ENCODE measurements at places on chromosomes 11 and 22.

DNA sequence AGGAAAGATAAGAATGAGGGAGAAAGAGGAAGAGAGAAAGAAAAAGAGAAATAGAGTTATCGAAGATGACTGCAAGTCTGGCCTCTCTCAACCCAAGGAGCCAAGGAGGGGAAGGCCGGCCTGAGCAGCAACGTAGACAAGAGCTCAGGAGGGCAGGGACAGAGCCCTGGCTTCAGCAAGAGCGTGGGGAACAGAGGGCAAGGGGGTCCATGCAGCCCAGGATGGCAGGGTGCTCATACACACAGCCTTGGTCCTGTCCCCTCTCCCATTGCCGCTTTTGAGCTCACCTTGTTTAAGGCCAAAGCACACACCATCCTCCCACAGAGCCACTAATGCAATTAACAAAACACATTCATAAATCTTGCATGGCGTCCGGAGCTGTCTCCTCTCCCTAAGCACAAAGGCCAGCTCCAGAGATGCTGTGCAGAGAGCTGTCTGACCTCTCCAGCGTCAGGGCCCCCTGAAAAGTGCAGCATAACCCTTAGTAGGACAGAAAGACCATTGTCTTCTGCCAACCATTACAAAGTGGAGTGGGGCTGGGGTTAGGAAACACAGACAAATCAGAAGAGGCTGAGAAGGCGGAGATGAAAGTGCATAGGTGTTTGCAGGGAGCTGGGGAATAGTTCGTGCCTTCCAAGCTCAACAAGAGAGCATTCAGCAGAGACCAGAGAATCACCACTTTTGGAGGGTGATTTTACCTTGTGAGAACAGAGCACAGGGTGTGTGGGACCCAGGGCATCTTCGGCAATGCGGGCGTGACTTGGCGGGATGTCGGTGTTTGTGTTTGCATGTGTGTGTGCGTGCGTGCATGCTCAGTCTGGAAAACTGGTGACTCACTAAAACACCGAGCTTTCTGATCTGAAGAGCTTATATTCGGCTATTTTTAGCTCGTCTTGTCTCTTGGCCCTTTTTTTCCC lies 28.2 kb upstream of the JAM3 start:
- no peak for DNase-seq

DNA sequence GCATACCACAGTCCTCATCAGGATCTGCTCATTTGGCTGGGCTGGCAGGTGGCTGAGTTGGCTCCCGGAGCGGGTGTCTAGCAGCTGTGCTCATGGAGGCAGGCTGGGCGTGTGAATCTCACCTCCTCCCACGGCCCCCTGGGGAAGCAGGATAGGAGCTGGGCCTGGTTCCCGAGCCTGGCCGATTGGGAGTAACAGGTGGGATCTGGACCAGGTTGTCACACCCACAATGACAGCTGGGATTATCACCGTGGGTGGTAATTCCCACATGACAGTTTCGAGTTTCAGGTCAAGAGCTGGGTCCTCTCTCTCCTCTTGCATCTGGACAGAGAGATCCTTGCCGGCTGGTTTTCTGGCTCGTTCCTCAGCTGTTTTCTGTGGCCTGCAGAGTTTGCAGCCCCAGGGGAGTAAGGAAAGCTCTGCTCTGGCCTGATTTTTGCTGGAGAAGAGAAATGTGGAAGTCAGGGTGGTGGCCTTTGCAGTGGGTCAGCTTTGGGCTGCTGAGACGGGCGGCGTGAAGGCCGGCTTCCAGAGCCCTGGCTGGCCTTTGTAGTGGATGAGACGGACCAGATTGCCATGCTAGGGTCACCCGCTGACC lies 57.0 kb downstream of the BCR start:
- DNase-seq: no peak

DNA sequence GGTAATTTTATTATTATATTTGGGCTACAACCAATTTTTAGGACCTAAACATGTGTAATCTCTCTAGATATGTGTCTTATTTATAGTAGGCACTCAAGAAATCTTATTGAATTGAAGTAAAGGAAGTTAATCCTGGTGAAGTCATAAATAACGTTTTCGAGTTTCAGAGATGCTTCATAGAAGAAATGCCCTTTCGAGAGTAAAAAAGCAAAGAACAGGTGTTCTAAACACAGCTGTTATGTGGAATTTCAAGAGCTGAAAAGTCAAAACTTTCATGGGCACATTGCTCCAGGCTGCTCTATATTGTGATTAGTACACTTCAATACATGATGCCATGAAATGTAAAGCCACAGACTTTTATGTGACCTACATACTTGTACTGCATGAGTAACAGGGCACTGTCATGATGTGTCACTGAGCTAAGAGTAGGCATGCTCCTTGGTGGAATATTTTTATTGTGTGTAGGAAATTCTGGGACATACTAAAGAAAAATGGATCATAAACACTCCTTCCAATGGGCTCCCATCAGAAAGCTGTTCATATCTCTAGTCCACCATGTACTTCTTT lies 7.2 kb upstream of the ELMOD1 start:
- no peak for DNase-seq

DNA sequence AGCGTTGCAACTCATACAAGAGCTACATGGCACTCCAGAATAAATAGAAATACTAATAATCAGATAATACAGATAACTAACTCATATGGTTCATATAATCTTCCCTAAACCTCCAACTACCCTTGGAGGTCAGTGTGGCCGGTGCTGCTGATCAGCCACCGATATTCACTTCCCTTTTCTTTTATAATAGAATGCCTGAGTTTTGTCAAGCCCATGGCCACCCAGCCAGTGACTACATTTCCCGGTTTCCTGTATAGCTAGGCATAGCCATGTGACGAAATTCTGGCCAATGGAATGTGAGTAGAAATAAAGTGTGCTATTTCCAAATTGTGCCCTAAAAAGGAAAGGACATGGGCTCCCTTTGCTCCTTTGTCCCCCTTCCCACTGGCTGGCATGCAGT lies 5.9 kb upstream of the CAT start:
- no peak for DNase-seq

- no peak for DNase-seq
Measured at GRCh38 chr11:14422052-14422813, 63.2 kb upstream of the RRAS2 start.

DNA sequence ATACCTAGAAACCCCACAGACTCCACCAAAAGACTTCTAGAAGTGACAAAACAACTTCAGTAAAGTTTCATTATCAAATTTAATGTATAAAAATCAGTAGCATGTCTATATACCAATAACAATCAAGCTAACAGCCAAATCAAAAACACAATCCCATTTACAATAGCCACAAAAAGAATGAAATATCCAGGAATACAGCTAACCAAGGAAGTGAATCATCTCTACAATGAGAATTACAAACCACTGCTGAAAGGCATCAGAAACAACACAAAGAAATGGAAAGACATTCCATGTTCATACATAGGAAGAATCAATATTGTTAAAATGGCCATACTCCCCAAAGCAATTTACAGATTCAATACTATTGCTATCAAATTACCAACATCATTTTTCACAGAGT lies 46.0 kb downstream of the PRCP start:
- DNase-seq: no peak

DNA sequence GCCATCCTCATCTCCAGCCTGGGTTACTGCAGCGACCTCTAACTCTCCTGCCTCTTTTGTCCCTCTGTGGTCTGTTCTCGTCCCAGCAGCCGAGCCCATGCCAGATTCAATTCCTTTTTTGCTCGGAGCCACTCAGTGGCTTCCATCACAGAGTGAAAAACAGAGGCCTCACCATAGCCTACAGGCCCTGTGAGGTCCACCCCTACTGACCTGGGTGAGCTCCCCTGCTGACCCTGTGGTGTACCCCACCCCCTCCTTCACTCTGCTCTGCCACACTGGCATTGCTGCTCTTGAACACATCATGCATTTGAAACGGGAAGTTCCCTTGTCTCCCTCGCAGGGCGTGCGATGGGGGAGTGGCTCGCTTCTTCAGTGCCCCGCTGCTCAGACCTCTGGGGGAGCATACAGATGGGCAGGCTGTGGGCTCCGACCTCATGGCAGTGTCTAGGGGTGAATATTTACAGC lies 2.1 kb downstream of the AIP start:
- peak; percentile 69 for DNase-seq

DNA sequence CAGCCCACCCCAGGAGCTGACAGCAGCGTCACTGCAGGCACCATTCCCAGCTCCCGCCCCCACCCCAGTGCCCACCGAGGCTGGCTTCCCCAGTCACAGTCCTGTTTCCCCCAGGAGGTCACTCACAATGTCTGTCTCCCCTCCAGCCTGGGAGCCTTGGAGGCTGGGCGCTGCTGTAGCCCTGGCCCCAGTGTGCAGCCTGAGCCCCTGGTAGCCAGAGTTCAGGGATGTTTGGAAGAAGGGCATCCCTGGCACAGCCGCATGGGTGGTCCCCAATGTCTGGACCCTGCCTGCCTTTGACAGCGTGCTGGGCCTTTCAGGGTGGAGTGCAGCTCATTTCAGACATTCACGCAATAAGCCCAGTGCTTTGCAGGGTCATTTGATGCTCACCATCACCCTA lies 4.3 kb downstream of the CAPN5 start:
- no peak for DNase-seq

- no peak for DNase-seq
Measured at GRCh38 chr11:66561178-66561974, 7.0 kb downstream of the CTSF start.

DNA sequence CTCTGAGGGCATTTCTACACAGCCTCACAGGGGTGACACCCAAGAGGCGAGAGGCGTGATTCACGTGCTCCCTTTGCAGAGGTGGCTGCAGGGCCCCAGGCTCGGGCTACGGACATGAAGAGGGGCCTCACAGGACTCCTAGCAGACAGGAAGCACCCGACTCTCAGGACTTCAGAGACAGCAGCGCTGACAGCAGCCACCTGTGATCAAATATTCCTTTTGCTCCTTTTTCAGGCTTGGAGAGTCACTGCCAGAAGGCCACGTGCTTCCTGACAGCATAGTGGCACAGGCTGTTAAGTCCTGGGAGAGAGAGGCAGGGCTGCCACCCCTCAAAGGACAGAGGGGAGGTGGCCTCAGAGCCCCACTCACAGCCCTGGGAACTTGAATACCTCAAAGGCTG lies 348.9 kb downstream of the CADM1 start:
- no peak for DNase-seq

DNA sequence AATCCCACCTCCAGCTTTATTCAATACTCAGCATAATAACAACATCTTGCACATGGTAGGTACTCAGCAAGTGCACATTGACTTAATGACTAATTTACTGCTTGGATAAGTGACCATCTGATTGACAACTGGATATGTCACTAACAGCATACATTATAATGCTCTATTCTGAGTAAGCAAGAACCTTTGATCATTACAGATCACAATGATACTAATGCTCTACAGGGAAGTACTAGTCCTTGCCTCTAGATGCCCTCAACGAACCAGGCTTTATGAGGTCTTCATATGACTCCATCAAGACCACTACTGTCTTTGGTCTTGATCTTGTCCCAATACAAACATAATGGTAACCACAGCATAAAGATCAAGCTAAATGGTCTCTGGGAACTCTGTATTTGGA lies 167.6 kb upstream of the MTMR2 start:
- DNase-seq: peak; percentile 54

GRCh38 chr11:87114093-87114492 lies 76.4 kb downstream of the TMEM135 start:
- no peak for DNase-seq

DNA sequence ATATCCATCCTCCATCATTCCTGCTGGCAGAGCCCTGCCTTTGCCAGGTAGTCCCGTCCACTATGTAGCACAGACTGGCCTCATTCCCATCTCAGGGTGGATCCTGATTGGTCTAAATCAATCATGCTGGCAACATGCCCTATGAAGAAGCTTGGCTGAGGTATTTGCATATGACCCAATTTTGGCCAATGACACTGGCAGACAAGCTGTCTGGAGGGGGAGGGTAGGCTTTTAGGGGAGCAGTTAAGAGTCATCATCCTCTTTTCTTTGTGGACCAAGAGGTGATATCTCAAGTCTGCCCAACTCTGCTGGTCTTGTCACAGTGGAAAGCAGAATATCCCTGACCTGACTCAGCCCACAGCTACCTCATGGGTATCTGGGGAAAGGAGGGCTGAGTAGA lies 5.1 kb downstream of the CCDC89 start:
- no peak for DNase-seq

- DNase-seq: no peak
Measured at GRCh38 chr11:126146454-126147192, 64.8 kb downstream of the RPUSD4 start.

GRCh38 chr22:21590809-21591641 lies 23.5 kb downstream of the UBE2L3 start:
- no peak for DNase-seq

DNA sequence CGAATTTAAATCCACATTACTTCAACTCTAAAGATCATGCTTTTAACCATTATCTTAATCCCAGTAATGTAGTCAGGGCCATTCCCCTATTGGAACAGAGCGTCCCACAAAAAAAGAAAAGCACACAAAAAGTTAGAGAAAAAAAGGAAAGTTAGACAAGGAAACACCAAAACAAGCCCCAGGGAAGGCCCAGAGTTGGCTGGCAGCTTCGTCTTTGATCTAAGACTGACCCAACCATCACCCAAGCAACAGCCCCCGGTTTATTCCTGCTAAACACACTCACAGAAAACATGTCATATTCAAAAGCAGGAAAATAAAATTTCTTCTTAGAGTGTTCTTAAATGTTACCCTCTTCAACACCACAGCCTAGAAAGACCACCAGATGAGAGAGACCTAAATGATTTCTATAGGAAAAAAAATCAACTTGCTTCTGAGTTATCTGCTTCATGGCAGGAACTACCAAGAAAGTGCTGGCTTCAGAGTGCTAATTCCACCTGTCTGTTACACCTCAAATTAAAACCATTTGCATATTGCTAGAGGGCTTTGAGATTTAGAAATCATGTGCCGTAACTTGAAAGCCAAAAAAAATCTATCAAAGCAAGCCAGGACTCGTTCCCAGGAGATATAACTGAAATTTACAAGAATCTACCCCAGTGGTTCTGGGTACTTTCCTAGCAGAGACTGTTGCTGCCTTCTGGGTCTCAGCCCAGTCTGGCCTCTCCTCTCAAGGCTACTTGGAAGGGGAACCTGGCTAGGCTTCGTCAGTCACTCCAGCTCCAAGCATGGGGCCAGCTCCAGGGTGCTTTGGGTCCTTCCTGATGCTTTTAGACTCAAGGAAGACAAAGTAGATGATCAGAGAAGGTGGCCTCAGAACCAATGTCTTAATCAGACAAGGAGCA lies 31.2 kb downstream of the POU2AF3 start:
- no peak for DNase-seq

DNA sequence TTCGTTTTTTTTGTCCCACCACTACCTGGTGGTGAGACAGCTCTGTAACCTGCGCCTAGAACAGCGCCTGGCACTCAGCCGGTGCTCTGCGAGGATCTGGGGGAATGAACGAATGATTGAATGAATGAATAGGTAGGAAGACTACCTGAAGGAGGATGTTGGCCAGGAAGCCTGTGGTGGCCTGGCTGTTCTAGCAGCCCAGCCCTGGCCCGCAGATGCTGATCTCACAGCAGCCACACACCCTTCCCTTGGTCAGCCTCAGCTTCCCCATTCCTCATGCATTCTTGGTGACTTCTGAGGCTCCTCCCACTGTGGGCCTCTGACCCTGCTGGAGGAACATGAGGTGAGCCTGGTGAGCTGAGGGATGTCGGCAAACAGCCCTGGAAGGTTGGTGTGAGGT lies 3.7 kb downstream of the TRPM5 start:
- no peak for DNase-seq

Data from CD4-positive, alpha-beta T cell treated with Interleukin-12 subunit alpha and Interleukin-12 subunit beta, for 1 hour (primary cell).